Panc1 (cell line): ENCODE measurements at places on chromosomes 3 and 15. TPM values are rescaled to one million over a fixed set of nuclear protein-coding genes. Genes with fewer than 3 reads are reported as not detected.
A peak's percentile ranks its signal among the peaks of the same experiment; 100 is the strongest.

Gene TTLL13
- total RNA-seq = 0.39 TPM

- peak; percentile 92 for DNase-seq
Measured at GRCh38 chr15:101445562-101446517, 43.7 kb downstream of the PCSK6 start.

Gene ST3GAL6
- 0.15 TPM for total RNA-seq

DNA sequence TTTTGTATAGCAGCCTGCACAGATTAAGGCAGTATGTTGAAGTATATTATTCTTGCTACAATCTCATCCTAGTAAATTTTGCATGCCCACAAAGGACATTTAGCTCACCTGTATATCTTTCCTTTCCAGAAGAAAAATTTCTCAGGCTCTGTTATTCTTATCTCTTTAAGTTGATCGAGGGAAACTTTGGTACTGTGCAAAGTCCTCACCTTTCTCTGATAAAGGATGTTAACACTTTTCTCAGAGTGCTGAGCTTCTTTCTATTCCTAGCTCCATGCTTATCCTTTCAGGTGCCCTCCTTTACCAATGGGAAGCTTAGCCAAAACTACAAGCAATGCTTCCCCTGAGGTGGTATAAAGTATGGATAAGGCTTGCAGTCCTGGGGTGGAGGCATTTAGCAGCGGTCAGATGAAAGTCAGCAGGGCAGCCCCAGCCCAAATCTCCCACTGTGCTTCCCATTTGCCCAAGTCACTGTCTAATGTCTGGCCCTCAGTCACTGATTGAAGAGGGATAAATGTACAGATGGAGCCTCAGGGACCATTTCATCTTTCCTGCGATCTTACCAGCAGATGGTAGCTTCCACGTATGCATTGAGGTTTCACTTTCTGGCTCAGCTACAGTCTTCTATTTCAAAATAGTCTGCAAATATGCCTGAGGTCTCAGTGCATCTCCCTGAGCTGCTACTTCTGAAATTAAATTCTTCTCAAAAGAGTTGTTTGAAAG, 127.8 kb upstream of the P2RY1 start:
- DNase-seq = no peak

GRCh38 chr15:90425726-90426346, 37.8 kb downstream of the IQGAP1 start:
- no peak for DNase-seq

DNA sequence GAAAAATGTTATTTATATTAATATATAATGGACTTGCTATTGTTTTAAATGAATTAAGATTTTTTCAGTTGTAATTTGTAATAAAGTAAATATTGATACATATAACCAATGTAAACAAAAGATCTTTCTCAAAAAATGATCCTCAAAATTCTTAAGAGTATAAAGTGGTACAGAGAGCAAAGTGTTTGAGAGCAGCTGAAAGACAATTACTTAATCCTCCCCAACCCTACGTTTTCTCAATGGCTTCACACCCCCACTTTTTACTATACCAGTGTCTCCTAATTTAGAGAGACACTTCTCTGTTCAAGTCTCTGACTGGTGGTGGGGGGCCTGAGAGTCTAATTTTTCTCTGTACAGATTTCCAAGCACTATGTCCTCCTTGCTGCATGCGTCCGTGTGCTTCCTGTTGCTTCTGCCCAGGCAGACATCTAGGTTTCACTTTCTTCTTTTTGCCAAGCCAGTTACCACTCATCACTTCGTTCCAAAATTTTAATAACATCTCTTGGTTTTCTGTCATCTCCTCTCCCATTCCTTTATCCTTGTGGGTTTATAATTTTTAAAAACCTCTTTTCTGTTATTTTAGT, 276.3 kb upstream of the DNAJC19 start:
- DNase-seq = no peak

GRCh38 chr3:141469720-141470119, 17.1 kb upstream of the RASA2 start:
- no peak for DNase-seq

DNA sequence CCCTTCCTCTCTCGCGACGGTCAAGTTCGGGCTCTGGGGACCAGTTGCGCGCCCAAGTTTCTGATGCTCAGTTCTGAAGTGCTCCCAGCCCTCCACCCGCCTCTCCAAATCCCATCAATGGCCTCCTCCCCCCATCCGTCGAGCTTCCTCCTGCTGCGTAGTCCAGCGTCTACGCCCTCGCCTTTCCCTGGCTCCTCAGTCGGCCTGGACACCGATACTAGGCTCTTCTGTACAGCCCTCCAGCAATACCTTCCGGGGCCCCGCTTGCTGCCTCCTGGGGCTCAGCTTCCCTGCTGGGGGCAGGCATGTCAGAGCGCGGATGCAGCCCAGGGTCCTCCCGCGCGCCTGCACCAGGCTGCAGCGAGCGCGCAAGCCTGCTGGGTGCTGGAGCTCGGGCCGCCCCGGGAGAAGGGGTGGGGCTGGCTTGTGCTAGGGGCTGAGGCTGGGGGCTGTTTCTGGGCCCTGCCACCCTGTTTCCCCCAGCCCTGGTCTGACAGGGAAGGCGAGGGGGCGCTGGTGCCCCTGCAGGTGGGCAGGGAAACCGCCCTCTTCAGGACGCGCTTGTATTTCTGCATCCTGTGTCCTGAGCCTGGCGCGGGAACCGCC, 353.3 kb upstream of the SUCLG2 start:
- no peak for DNase-seq

DNA sequence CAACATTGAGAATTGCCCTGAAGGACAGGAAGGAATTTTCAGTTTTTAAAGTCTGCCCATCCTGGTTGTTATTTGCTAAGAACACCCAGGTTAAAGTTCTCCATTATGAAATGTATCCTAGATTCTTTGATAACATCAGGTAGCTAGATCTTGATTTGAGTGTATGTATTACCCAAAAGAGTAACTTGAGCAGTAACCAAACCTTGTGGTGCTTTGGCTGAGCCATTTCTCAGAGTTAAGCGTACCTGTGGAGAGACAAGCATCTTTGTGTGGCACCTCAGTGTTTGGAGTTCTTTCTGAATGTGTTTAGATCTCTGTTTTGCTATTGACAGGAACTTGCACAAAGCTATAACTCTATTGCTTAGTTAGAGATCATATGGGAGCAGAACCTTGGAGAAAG, 20.4 kb downstream of the CEP97 start:
- no peak for DNase-seq

GRCh38 chr15:91318516-91318915, 218.5 kb downstream of the SV2B start:
- no peak for DNase-seq

- no peak for DNase-seq
Measured at GRCh38 chr3:194042927-194043326, 93.0 kb upstream of the HES1 start.

Gene DPP8
- 36.2 TPM for total RNA-seq

DNA sequence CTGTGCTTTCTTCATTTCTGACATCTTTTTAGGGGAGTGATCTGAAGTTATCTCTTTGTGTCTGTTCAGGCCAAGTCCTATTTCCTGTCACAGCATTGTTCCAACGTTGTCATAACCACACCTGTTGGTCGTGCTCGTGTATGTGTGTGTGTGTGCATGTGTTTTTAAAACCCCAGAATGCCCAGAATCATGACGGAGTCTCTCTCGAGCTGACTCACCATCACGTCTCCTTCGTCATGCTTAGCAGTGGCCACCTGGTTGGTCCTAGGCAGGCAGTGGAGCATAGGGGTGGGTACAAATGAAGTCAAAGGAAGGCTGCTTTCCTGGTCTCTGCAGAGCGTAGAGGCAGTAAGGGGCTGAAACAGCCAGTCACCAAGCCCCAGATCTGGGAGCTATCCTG, 126.8 kb upstream of the ABHD17C start:
- no peak for DNase-seq

DNA sequence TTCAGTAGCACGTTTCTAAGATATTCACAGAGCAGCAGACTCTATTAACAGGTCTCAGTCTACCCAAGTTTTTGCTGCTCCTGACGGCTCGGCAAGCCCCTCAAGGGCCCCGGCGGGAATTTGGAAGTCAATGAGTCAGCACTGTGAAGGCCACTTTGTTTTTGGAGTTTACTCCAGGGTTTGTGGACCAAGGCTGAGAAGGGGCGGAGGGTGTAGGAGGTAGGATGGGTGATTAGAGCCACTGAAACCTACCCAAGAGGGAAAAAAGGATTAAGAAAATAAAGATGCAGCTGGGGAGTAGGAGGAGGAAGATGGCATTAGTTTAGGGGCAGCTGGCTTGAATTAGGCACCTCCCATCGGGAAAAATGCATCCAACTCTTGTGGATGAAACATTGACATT, 87.6 kb downstream of the BDH1 start:
- DNase-seq = no peak

DNA sequence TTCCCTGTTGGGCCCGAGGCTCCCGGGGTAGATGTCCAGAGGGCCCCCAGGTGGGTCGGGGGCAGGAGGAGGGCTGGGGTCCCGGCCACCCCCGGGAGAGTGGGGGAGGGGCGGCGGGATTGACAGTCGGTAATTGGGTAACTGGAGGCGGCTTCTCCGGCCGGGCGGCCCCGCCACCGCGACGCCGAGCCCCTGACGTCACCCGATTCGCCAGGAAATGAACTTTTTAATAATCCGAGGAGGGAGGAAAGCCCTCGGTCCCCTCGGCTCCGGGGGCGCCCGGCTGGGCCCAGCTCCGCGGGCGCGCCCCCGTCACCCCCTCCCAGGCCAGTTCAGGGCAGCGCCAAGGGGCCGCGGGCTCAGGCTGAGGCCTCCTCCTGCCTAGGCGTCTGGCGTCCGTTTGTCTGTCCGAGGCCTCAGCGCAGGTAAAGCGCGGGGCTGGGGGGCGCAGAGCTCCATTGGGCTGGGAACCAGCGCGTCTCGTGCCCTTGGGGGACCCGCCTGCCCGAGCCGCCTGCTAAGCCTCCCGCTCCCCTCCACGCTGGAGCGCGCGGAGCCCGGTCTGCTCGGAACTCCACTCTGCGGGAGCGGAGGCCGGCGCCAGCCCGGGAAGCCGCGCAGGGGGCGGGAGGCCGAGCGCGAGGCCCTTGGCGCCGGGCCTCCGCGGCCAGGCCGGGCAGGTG, 3.9 kb downstream of the GATA2 start:
- no peak for DNase-seq
